ENCODE measurements at places on chromosomes 2 and 18.

GRCh38 chr18:76579301-76579695 is 84.3 kb upstream of the ZNF516 start:
- no peak for DNase-seq

DNA sequence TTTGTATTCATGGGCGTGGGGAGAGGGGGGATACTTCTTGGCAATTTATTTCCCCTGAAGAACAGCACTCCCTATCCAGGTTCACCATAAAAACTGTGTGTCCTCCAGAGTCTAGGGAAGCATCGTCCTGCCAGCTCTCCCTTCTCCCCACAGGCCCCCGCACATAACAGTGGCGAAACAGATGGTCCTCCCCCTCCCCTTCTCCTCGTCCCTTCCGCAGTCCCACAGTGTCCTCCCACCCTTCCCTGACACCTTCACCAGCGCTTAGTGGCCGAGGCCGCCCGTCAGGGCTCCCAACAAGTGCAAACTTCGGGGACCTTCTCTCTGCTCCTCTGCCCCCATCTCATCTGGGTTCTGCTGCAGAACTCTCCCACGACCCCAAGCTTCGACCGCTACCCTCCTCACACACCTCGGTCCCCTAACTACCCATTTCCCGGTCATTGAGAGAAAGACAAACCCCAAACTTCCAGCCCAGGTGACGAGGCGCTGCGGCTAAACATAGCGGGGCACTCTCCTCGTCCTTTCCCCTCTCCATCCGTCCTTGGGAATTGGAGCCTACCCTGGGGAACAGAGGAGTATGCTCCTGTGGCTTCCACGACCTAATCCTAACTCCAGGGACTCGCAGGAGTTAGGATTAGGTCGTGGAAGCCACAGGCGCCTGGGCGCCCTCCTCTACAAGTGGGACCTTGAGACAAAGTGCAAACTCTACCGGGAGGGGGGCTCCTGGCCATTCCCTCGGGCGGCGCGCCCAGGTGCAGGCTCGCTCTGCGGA is 971 bp downstream of the ZNF385B start:
- no peak for DNase-seq

- peak; percentile 42 for DNase-seq
Observed at GRCh38 chr18:26405190-26405801, 143.1 kb downstream of the KCTD1 start.

- no peak for DNase-seq
Observed at GRCh38 chr2:69018678-69019095, 5.7 kb downstream of the ANTXR1 start.

DNA sequence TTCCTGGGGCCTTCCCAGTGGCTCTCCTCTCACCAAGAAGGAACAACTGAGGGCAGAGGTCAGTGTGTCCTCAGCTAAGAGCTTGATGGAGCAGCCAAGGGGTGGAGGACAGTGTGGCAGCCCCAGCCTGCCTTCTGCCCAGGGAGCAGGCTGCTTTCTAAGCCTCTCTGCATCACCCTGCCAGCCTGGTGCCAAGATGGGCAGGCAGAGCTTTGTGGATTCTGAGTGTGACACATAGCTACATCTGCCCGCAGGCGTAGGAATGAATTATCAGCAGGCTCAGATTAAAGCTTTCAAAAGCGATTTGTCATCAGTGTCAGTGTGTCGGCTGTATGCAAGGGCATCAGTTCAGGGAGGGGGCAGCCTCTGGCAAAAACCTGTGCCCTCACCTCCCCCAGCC is 8.7 kb downstream of the MAL start:
- no peak for DNase-seq

DNA sequence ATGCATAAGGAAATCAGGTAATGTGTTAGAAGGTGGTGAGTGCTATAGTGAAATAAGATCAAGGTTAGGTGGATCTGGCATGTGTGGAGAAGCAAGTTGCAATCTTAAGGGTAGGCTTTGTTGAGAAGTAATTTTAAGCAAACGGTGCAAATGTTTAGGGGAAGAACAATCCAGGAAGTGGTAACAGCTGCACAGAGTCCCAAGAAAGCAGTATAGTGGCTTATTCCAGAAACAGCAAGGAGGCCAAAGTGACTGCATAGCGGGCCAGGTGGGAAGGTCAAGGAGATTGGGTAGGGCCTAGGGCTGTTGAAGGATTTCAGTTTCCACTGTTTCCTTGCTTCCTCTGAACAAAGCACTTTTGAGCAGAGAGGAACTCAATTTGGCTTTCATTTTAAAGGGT is 30.0 kb upstream of the RAB1A start:
- DNase-seq: no peak

DNA sequence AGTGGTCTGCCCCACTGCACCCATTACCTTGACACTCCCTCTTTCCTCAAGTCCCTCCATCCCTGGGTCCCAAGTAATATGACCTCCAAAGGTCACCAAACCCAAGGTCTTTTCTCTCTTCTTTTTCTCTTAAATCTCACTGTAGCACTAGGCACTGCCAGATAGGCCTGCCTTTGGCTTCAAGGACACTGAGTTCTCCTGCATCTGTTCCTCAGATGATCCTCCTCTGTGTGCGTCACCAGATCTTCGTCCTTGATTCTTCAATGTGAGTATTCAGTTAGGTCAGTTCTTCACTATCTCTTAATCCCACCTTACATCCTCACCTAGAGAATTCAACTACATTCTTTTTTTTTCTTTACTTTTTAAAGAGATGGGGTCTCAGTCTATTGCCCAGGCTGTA is 249.2 kb downstream of the NBAS start:
- no peak for DNase-seq

- no peak for DNase-seq
Observed at GRCh38 chr2:198757069-198757468, 700.7 kb downstream of the SATB2 start.

GRCh38 chr2:104033399-104033798 is 820.5 kb upstream of the POU3F3 start:
- peak; percentile 46 for DNase-seq

GRCh38 chr2:178234648-178235047 is 40.3 kb downstream of the OSBPL6 start:
- no peak for DNase-seq

DNA sequence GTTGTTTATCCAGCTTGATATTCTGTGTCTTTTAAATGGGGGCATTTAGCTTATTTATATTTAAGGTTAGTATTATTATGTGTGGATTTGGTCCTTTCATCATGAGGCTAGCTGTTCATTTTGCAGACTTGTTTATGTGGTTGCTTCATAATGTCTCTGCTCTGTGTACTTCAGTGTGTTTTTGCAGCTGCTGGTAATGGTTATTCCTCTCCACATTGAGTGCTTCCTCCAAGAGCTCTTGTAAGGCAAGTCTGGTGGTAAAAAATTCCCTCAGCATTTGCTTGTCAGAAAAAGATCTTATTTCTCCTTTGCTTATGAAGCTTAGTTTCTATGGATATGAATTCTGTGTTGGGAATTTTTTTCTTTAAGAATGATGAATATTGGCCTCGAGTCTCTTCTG is 47.8 kb upstream of the NT5C1B start:
- no peak for DNase-seq

Measured in NCI-H774 (cell line).